Esophagus (tissue), 2 donors: ENCODE measurements at places on chromosomes 4 and X. TPM values are rescaled to one million over a fixed set of nuclear protein-coding genes. Genes with fewer than 3 reads are reported as not detected.

SSX2 gene
- not detected for polyA plus RNA-seq

TIMM17B gene
- 45.0 TPM for polyA plus RNA-seq

TMEM192 gene
- 4.4 TPM for polyA plus RNA-seq

IL1RAPL2 gene
- polyA plus RNA-seq, result not detected

KIAA0232 gene
- polyA plus RNA-seq, result 10.5 TPM

EMCN gene
- 3.3 TPM for polyA plus RNA-seq

ITIH6 gene
- not detected for polyA plus RNA-seq

EREG gene
- 5.9 TPM for polyA plus RNA-seq

CENPVL1 gene
- not detected for polyA plus RNA-seq

TEX13C gene
- polyA plus RNA-seq, result not detected

PROM1 gene
- 0.37 TPM for polyA plus RNA-seq

TMSB15B gene
- polyA plus RNA-seq, result 1.1 TPM

MND1 gene
- polyA plus RNA-seq, result 3.4 TPM

CACNA1F gene
- 0.11 TPM for polyA plus RNA-seq

PNMA5 gene
- polyA plus RNA-seq, result not detected

BMP15 gene
- polyA plus RNA-seq, result not detected

TMPRSS11F gene
- polyA plus RNA-seq, result 4.3 TPM

DGKK gene
- not detected for polyA plus RNA-seq

NR0B1 gene
- polyA plus RNA-seq, result not detected

WAS gene
- 1.7 TPM for polyA plus RNA-seq

PNMA6A gene
- polyA plus RNA-seq, result 0.04 TPM

BEX5 gene
- 1.6 TPM for polyA plus RNA-seq

XPNPEP2 gene
- 0.35 TPM for polyA plus RNA-seq

MAOA gene
- polyA plus RNA-seq, result 43.9 TPM

CT45A2 gene
- not detected for polyA plus RNA-seq

NSUN7 gene
- 2.5 TPM for polyA plus RNA-seq

CFAP47 gene
- polyA plus RNA-seq, result not detected

FAM9C gene
- polyA plus RNA-seq, result not detected

NAA10 gene
- polyA plus RNA-seq, result 104 TPM

ADH7 gene
- polyA plus RNA-seq, result 250 TPM

MTM1 gene
- polyA plus RNA-seq, result 5.0 TPM

HMGN5 gene
- 14.1 TPM for polyA plus RNA-seq

GPRASP3 gene
- polyA plus RNA-seq, result 0.39 TPM

GC gene
- not detected for polyA plus RNA-seq

ARMCX6 gene
- 11.9 TPM for polyA plus RNA-seq

PAGE2B gene
- not detected for polyA plus RNA-seq

TCEAL2 gene
- 1.6 TPM for polyA plus RNA-seq

DCAF4L1 gene
- 0.06 TPM for polyA plus RNA-seq

OCIAD1 gene
- 74.7 TPM for polyA plus RNA-seq

SYAP1 gene
- polyA plus RNA-seq, result 15.3 TPM

PRKX gene
- polyA plus RNA-seq, result 15.4 TPM

RPS6KA3 gene
- polyA plus RNA-seq, result 4.9 TPM

VCX gene
- 0.05 TPM for polyA plus RNA-seq

HTR2C gene
- 0.01 TPM for polyA plus RNA-seq

SH2D1A gene
- 0.18 TPM for polyA plus RNA-seq

PRSS12 gene
- 1.3 TPM for polyA plus RNA-seq

WWC2 gene
- polyA plus RNA-seq, result 2.9 TPM

LEF1 gene
- polyA plus RNA-seq, result 4.6 TPM

MAPK10 gene
- polyA plus RNA-seq, result 1.4 TPM
